CD8-positive, alpha-beta memory T cell (primary cell): ENCODE measurements at places on chromosomes 3 and 15. TPM values are rescaled to one million over a fixed set of nuclear protein-coding genes. Genes with fewer than 3 reads are reported as not detected.
A peak's percentile ranks its signal among the peaks of the same experiment; 100 is the strongest.

SIDT1 gene
- total RNA-seq = 14.8 TPM

OR5K2 gene
- total RNA-seq = not detected

GFM1 gene
- 91.2 TPM for total RNA-seq

NLGN1 gene
- total RNA-seq = not detected

GRCh38 chr3:128367221-128367620, 99.5 kb downstream of the DNAJB8 start:
- no peaks in the 10 kb centered on the region for H3K36me3 ChIP-seq
- H3K27ac ChIP-seq = no peak overlapping the region
- H3K4me1 ChIP-seq = no peaks in the 10 kb centered on the region
- H3K4me3 ChIP-seq = no peak overlapping the region

DNA sequence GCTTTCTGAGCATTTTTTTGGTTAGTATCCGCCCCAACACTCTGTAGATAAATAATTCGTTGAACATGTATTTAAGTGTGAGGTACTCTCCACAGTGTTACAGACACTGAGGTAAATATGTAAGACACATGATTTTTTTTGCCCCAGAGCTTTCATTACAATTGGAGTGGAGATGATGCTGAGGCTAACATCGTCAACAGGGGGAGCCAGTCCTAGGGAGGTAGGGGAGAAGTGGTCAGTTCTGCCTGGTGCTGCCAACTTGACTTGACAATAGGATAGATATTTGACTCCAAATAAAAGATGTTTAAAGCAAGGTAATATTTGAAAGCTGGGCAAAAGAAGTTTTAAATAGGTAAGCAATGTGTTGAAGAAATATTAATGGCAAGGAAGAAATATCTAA, 295.7 kb downstream of the UNC13C start:
- H3K4me1 ChIP-seq = no peaks in the 10 kb centered on the region
- DNase-seq = no peak
- H3K27me3 ChIP-seq = no peaks in the 10 kb centered on the region
- no peak overlapping the region for H3K27ac ChIP-seq

DNA sequence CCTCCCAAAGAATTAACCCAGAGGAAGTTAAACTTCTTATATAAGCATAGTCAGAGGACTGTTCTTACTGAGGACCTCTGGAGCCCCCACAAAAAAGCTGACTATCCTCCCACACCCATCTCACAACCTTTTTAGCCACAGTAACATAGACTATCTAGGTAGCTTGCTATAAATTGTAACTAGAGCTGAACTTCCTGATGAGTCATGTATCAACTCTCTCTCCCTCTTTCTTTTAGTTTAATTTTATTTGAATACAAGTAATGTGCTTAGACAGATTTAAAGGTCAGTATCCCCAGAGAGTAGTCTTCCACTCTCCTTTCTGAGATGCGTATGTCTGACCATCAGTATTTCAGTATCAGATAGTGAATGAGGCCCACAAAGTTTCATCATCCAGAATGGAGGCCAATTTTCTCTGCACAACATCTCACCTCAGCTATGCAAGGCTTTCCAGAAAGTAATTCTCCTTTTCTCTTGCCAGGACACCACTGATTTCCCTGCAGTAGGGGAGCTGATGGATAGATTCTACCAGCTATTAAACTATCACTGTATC, 104.0 kb upstream of the MYRIP start:
- DNase-seq = no peak
- no peaks in the 10 kb centered on the region for H3K36me3 ChIP-seq
- H3K4me3 ChIP-seq = no peak overlapping the region
- no peaks in the 10 kb centered on the region for H3K27me3 ChIP-seq
- H3K4me1 ChIP-seq = no peaks in the 10 kb centered on the region

DNA sequence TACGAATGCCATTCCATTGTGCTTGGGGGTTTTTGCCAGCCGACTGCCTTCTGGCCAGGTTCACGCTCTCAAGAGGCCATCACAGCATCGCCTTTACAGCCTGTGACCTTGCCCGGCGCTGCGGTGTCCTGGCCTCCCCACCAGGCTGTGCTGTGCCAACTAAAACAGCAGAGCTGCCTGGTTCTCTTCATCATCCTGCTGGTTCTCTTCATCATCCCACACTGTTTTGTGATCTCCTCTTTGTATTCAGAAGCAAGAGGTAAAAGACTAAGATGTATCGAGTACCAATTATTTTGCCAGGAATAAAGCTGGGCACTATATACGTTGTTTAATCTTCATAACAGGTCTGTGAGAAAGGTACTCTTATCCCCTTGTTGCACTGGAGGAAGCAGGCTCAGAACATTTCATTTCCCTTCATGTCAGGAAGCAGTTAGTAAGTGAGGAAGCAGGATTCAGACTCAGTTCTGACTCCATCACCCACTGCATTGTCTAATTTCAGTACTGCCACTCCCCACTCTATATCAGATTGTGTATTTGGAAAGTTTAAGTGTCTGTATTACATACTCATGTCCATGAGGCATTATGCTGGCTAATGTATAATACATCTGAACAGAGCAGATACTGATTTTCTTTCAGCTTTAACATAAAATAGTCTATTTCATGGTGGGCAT, 92.7 kb downstream of the LRRC28 start:
- no peak overlapping the region for H3K27ac ChIP-seq
- H3K36me3 ChIP-seq = no peaks in the 10 kb centered on the region
- DNase-seq = peak; percentile 45
- H3K27me3 ChIP-seq = no peaks in the 10 kb centered on the region
- H3K4me3 ChIP-seq = no peak overlapping the region
- no peaks in the 10 kb centered on the region for H3K4me1 ChIP-seq

- no peaks in the 10 kb centered on the region for H3K4me1 ChIP-seq
- H3K27ac ChIP-seq = no peak overlapping the region
- no peaks in the 10 kb centered on the region for H3K27me3 ChIP-seq
- H3K4me3 ChIP-seq = no peak overlapping the region
- no peak for DNase-seq
These were observed 296.5 kb downstream of the THSD4 start for GRCh38 chr15:71411538-71412482.
